ENCODE measurements at places on chromosomes 3 and 15.

- DNase-seq, result no peak
Measured at GRCh38 chr3:122077293-122078234, 22.4 kb downstream of the CD86 start.

GRCh38 chr3:30581067-30581585 is 25.3 kb upstream of the TGFBR2 start:
- DNase-seq, result no peak

DNA sequence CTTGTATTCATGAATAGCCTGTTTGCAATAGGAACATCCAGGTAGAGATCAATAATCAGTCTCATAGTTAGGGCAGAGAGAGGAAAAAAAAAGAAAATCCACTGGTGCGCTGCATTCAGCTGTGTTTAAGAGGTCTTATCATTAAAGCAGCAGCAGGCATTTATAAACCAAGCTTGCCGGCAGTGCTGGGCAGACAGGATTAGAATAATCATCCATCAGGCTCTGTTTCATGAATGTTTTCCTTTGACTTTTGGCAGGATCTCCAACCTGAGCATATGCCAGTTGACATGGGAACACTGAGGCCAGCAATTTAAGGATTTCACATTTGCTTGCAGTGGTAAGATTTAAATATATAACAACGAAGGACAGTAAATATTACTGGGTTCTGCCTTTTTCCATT is 305.2 kb upstream of the SEMA6D start:
- peak; percentile 84 for DNase-seq

GRCh38 chr3:187616307-187616972 is 53.8 kb downstream of the SST start:
- peak; percentile 22 for DNase-seq

GRCh38 chr15:62450061-62450460 is 285.0 kb upstream of the C2CD4B start:
- DNase-seq, result no peak

DNA sequence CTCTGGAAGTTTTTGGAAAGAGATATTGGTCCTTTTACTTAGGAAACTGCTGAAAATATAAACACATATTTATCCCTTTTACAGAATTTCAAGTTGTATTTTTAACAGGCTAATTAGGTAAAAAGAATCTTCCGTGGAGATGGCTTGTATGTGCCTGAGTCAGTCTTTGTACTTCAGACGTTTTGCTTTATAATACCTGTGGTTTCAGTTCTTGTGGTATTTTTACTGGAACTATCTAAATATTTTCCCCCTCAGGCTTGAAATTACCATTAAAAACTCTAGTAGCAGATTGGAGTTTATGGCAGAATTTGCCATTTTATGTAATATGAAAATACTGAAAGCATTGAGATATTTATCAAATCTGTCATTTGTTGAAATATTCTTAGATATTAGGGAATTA is 151.6 kb upstream of the CGNL1 start:
- DNase-seq, result no peak

DNA sequence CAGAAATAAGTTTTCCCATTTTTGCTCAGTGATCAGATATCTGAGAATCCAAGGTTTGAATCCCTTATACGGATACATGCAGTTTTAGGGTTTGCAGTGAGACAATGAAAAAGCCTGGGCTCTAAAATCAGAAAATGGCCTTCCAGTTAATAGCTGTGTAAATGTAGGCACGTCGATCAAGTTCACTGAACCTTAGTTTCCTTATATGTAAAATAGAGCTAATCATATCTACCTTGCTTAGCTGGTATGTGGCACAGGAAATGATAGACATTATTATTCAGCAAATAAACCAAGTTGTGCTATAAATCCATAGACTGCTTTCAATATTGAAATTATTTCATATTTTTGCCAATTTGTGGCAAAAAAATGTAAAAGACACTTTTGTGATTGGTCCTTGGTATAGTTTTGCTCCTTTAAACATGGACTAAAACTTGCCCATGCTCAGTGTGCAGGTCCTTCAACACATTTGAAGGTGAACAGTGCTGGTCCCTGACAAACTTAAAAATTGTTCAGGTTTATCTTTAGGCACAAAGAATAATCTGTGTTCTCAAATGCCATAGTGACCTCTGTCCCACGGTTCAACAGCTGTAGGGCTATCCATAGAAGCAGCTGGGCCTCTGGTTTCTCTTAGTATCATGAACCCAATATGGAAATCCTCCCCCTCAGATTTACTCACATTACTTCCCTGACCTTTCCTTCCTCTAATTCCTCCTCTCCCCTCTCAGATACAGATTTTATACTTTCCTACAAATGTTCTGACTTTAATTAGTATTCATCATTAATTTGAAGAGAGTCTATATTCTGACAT is 51.0 kb downstream of the CCDC54 start:
- DNase-seq, result no peak

GRCh38 chr3:14388201-14388600 is 14.2 kb upstream of the SLC6A6 start:
- no peak for DNase-seq

GRCh38 chr15:63818629-63819028 is 15.1 kb downstream of the HERC1 start:
- no peak for DNase-seq

- DNase-seq, result no peak
Measured at GRCh38 chr15:98381446-98381845, 266.9 kb upstream of the IGF1R start.

DNA sequence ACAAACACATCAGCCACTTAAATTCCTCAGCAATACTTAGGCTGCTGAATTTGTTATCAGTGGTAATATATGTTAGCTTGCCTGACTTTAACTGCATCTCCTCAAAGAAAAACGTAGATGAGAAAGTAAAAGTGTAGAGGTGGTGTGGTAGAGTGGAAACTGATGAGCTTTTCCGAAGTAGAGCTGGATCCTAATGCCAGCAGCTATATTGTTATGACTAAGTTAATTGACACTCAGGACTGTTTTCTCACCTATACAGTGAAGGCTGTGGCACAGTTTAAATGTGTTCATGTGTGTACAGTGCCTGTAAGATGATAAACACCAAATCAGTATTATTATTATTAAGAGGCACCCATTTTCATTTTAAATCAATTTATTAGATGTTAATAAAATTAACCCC is 174.9 kb downstream of the TNIK start:
- no peak for DNase-seq

- DNase-seq, result no peak
Measured at GRCh38 chr3:138432576-138433240, 1.7 kb upstream of the ESYT3 start.

DNA sequence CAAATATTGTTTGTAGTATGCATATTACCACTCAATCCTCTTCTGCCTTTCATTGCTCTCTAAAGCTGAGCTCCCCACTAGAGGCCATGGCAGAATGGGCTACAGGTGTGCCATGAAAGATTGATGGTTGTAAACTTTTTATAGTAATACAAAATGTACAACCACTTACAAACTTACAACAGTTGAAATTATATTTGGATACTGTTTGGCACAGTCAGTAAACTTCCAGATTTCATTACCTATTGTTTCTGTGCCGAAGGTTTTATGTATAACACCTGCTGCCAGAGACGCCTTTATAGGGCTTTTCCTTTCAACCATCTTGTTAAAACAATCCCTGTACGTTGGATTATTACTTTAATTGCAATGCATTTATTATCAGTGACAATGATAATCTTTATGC is 7.0 kb downstream of the ROPN1 start:
- DNase-seq, result no peak

- DNase-seq, result no peak
Measured at GRCh38 chr3:156795890-156796481, 30.2 kb upstream of the LEKR1 start.

- no peak for DNase-seq
Measured at GRCh38 chr15:55254916-55255679, 34.5 kb downstream of the RAB27A start.

GRCh38 chr3:39090922-39091321 is 16.5 kb downstream of the GORASP1 start:
- no peak for DNase-seq

Measured in NCI-H1694 (cell line).